RPMI8226 (cell line): ENCODE measurements at places on chromosomes 7 and 10.

GRCh38 chr10:5741276-5741675, 56.6 kb downstream of the TASOR2 start:
- no peak for DNase-seq

DNA sequence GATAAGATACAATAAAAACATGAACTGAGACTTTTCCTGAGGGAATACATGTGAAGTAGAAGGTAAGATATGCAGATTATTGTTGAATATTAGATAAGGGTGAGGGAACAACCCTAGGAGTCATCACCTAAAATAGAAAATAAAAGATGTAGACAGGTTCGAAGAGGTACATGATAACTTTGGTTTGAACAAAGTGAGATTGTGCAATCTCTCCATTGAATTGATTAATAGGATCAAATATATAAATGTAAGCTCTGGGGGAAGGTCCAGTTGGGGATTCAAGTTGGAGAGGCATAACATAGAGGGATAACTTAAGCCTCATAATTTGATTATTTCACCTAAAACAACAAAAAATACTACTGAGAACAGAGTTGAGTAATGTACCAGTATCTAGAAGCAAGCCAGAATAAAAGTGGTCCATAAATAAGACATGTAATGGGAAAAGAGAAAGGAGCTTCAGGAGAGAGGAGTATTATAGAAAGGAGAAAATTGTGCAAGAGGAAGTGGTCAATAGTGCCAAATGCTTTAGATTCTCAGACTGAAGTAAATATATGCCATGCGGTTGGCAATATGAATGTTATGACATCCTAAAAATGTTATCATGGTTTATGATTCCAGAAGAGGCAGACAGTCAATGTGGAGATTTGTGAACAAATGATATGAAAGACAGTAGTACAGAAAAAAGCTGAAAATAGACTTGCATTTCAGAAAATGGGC, 282.3 kb upstream of the CHRM2 start:
- no peak for DNase-seq

GRCh38 chr7:16841681-16842080, 36.9 kb upstream of the AGR2 start:
- DNase-seq = no peak

DNA sequence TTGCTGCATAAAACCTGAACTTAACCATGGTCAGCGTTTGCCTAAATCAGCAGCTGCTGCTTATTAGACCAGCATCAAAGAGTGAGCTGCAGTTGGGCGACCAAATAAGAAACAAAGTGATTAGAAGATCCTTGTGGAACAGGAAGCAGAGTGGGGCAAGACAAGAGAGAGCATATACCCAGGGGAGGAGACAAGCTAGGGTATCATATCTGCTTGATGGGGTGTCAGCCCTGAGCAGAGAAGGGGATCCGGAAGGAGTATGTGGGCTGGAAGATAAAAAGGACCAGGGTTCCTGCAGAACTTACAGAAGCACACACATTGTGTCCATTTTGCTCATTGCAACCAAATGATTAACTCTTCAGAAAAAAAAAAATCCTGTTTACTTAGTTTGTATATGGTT, 213.6 kb downstream of the CELF2 start:
- DNase-seq = no peak

DNA sequence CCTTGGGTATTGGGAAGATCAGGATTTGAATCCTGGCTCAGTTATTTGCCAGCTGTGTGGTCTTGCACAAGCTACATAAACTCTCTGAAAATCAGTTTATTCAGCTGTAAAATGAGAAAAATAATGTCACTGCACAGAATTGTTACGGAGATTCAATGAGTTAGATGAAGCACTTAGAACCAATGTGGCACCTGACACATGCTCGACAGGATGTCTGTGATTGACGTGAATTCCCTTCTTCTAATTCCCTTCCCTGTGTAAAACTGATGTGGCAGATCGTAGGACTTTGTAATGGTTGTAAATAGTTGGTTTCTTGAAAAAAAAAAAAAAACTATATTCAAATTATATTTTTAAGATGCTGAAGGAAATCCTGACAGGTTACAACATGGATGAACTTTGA, 249.9 kb upstream of the MKLN1 start:
- DNase-seq = no peak

DNA sequence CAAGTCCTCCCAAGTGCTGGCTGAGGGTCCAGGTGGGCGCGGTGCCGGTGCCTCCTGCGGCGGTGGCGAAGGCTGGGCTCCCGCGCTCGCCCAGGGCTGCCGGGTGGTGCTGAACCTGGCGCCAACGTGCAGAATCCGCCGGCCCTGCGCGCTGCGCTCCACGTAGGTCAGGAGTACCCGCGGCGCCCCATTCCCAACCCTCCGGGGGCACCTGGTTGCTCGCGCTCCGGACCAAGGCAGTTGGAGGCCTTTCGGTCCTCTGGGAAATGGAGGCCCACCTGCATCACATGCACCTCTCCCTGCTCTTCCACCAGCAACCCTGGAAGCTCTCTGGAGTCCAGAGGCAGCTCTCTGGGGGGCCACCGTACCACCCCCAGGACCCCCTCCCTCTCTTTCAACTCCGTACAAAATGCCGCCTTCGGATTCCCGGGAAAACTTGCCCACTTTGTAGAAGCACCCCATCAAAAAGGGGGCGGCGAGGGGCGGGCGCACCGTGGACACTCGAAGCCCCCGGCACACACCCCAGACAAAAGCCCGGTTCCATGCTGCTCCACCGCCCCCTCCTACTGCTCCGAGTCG, 745 bp downstream of the SLC16A9 start:
- DNase-seq = peak; percentile 2

DNA sequence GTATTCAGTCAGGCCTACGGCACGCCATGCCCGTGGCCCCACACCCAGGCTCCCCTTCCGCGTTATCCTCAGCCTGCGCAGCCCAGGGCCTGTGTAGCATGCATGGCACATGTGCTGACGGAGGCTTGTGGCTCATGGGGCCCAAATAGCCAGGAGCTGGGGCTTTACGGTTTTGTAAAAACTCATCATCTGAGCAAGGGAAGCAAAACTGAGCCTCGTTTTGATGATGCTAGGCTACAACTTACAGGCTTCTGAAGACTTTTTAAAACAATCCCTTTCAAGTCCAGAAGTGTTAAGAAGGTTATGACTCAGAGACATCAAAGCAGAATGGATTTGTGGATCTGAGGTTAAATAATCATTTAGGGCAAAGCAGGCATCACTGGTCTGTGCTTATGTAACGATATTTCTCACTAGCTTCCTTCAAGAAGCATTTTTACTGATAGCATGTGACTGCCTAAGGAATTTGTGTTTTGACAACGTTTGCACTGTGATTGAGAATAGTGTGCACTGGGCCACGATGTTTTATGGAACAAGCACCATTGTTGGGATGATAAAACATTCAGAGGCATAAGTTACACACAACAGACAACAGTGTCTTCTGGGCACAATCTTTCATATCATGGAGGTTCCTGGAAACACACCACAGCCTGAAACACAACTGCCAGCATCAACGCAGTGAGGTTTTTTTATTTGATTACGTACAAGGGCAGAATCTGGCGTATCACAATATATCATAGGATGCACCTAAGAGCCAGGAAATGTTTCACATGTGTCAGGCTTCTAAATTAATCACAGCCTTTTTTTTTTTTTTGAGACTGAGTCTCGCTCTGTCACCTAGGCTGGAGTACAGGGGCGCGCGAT, 274.3 kb downstream of the CCDC3 start:
- no peak for DNase-seq

DNA sequence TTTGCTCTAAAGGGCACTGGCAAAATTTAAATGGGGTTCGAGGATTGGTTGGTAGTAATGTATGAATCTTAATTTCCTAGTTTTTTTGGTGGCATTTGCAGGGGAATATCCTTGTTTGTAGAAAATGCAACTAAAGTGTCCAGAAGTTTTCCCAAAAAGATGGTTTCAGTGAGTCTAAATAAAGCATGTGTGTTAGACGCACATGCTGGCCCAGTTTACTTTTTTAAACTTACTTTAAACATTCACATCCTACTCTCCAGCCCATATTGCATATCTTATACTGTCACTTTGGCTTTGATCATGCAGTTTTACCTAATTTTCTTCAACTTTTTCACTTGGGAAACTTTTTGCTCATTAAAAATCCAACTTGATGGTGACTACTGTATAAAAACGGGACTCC, 744.0 kb upstream of the CELF2 start:
- no peak for DNase-seq

DNA sequence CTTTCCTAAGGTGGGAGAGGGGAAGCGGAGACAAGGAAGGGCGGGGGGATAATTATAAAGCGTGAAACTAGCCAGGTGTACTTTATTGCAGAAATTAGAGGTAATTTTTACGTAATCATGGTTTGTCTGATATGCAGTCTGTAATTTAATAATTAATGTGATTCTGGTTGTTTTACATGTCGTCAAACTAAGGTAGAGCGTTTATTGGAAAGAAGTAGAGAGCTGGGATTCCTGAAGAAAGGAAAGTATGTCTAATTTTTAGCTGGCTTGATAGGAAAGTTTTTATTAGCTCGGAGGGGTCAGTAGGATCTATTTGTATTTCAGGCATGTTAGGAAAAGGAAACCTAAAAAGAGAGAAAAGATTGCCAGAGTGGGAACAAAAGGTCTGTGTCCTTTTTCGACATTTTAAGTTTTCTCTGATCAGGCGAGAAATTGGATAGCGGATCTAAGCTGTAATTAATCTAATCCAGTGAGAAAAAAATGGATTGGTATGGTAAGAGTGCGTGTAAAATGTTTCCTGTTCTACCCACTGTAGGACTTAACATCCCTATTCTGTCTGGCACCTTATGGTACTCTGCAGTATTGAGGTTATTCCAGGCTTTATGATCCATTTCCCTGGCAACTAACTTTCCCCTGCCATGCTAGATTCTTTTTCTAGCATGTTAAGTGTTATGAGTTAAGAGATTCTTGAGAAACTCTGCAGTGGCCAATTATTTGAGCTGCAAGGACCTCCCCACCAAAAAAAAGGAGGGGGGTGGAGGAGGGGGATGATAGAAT, 1.4 kb downstream of the CELF2 start:
- DNase-seq = no peak

DNA sequence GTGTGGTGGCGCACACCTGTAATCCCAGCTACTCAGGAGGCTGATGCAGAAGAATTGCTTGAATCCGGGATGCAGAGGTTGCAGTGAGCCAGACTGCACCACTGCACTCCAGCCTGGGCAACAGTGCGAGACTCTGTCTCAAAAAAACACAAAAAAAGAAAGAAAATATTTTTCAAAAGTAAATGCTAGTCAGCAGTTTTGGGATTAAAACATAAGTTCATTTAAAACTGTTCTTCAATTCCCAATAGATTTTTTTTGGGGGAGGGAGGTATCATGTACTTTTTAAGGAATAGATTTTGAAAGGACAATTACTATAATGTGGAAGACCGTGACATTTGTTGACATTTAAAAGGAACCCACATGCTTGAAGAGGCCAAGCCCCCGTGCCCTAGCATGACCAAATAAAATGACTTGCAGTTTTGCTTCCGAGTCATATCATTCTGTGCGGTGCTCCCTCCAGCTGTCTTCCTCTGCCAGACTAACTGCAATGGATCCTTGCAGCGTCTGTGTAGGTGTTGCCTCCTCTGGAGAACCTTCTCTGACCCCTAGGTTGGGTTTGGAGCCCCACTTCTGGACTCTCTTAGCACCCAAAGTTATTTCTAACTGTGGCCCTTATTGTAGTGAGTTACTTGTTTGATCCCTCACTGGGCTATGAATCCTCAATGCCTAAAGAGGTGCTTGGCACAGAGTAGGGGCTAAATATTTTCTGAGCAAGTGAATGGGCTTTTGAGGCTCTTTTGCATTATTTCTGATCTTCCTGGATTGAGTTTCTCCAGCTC, 17.4 kb upstream of the HPS1 start:
- no peak for DNase-seq

- peak; percentile 34 for DNase-seq
Measured at GRCh38 chr7:92634205-92634604, 44.0 kb upstream of the FAM133B start.

DNA sequence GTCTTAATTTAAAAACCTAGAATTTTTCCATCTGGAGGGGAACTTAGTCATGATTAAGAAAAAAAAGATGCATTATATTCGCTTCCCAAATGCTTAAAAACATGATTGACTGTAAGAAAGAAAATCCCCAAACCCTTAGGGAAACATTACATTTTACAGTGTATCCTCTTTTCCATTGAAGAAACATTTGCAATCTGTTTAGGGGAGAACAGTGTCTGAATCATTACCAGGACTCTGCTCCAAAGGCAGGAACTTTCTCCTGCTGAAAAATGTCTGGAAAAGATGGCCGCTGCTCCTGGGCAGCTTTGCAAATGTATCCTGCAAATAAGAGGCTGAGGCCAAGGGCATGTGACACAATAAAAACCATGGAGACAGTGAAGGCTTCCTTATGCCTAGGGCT, 173.7 kb downstream of the BUB3 start:
- no peak for DNase-seq

DNA sequence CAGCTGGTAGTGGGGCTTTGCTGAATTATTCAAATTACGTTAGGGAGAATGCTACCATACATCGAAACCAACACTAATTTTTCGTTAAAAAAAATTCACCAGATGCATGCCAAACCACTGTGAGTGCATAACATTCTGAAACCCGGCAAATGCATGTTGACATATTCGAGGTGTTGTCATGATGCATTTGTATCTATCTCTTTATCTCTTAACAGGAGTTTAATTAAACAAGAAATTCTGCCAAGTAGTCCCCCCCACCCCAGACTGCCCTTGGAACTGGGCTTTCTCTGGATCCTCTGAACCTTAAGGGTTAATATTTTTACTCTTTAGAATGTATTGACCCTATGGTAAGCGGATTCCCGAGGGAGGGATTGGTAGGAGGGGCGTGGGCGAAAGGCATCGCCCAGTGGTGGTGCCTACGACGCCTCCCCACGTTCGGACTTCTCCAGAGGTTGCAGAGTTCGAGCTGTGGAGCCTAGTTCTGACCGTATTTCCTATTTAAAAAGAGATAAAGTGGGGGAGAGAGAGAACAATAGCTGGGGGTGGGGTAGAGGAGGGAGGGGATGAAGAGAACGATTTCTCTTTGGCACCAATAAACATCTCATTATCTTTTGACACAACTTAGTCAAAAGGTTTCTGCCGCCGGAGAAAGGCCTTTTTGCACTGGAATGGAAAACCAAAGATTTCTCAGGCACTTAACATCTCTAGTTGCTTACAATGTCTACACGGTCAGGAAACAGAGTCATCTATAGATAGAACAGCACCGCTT, 7.2 kb downstream of the DLX6 start:
- DNase-seq = no peak

- DNase-seq = peak; percentile 20
Measured at GRCh38 chr7:14717816-14718215, 184.7 kb downstream of the DGKB start.

GRCh38 chr7:12567015-12567414, 3.5 kb upstream of the SCIN start:
- DNase-seq = peak; percentile 12

DNA sequence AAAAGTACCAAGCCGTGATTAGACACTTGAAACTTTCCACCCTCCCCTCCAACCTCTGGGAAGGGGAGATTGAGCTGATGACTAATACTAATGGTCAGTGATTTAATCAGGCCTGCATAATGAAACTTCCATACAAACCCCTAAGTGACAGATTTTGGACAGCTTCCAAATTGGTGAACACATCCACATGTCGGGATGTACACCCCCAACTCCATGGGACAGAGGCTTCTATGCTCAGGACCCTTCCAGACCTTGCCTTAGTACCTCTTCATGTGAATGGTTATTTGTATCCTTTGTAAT, 4.8 kb downstream of the NUB1 start:
- DNase-seq = no peak

- no peak for DNase-seq
Measured at GRCh38 chr7:131689662-131690234, 133.3 kb upstream of the PODXL start.

GRCh38 chr10:67827811-67828210, 10.2 kb downstream of the DNAJC12 start:
- no peak for DNase-seq
